Chondrocyte (in vitro differentiated cells): ENCODE measurements at places on chromosomes 7 and 10. TPM values are rescaled to one million over a fixed set of nuclear protein-coding genes. Genes with fewer than 3 reads are reported as not detected.

- peak overlapping the region; percentile 78 for H3K27ac ChIP-seq
- no peak overlapping the region for H3K4me3 ChIP-seq
- no peaks in the 10 kb centered on the region for H3K27me3 ChIP-seq
- peaks cover 34% of the 10 kb centered on the region for H3K4me1 ChIP-seq
Observed at GRCh38 chr7:15571301-15571878, 9.6 kb upstream of the AGMO start.

GRCh38 chr10:101308051-101308450 lies 45.9 kb upstream of the BTRC start:
- H3K36me3 ChIP-seq = no peaks in the 10 kb centered on the region
- no peaks in the 10 kb centered on the region for H3K4me1 ChIP-seq
- no peak overlapping the region for H3K27ac ChIP-seq
- DNase-seq = no peak
- H3K4me3 ChIP-seq = no peak overlapping the region
- H3K27me3 ChIP-seq = peaks cover 59% of the 10 kb centered on the region

Gene ARMC10
- total RNA-seq = 22.6 to 23.8 TPM (median 22.9 TPM) in 3 replicates

Gene KCND2
- 0.26 to 0.30 TPM in 2 of 3 replicates, not detected in the other for total RNA-seq

GRCh38 chr7:116786791-116787443 lies 75.5 kb upstream of the CAPZA2 start:
- no peaks in the 10 kb centered on the region for H3K27me3 ChIP-seq
- no peak overlapping the region for H3K4me3 ChIP-seq
- peaks cover 6% of the 10 kb centered on the region for H3K36me3 ChIP-seq
- peaks cover 12% of the 10 kb centered on the region for H3K4me1 ChIP-seq

Gene LIPM
- total RNA-seq = not detected in 3 replicates

Gene TAS2R39
- total RNA-seq = not detected in 3 replicates

Gene CRYGN
- not detected in 3 replicates for total RNA-seq

DNA sequence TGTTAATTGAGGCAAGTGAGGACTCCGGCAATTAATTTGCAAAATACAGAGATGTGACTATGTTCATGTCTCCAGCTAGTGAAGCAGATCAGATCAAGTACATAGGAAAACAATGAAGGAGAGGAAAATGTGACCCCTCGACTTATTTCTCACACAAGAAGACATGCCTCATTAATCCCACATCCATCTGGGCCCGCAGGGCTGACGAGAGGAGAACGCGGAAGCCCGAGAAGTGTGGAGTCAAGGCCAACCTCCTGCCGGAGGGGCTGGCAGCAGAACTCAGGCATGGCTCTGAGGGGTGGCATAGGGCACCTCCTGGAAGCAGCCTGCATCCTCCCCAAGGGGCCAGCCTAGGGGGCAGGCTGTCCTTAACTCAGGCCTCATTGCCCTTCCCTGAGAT lies 54.4 kb downstream of the ZNF503 start:
- H3K4me3 ChIP-seq = no peak overlapping the region
- DNase-seq = no peak
- no peak overlapping the region for H3K27ac ChIP-seq
- peaks cover 3% of the 10 kb centered on the region for H3K27me3 ChIP-seq

DNA sequence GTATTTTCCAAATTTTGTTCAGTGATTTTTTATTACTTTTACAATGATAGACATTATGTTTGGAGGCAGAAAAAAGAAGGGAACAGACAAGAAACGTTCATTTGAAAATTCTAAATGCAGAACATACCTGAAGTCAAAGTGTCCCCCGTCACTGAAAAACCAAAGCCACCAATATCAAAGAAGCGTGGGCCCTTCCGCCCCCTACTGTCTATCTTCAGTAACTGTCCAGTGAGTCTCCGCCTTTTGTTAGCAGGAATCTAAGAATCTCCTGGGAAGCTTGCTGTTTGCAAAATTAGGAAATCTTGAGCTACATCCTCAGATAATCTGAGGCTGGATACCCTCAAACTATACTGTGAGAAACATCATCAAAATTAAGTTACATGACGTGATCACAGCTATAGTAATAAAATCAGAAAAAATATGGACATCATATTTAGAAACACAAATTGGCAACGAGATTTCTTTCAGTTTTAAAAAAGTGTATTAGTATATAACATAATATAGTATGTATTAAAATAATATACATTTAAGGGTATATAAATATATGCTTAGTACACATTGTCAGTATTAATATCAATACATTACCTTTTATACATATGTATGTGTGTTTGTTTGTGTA lies 169.3 kb upstream of the AKR1E2 start:
- DNase-seq = no peak
- no peaks in the 10 kb centered on the region for H3K27me3 ChIP-seq
- peaks cover 31% of the 10 kb centered on the region for H3K4me1 ChIP-seq

GRCh38 chr10:129207297-129207696 lies 259.7 kb upstream of the MGMT start:
- no peak overlapping the region for H3K27ac ChIP-seq
- no peaks in the 10 kb centered on the region for H3K36me3 ChIP-seq
- no peak for DNase-seq
- no peak overlapping the region for H3K4me3 ChIP-seq

DNA sequence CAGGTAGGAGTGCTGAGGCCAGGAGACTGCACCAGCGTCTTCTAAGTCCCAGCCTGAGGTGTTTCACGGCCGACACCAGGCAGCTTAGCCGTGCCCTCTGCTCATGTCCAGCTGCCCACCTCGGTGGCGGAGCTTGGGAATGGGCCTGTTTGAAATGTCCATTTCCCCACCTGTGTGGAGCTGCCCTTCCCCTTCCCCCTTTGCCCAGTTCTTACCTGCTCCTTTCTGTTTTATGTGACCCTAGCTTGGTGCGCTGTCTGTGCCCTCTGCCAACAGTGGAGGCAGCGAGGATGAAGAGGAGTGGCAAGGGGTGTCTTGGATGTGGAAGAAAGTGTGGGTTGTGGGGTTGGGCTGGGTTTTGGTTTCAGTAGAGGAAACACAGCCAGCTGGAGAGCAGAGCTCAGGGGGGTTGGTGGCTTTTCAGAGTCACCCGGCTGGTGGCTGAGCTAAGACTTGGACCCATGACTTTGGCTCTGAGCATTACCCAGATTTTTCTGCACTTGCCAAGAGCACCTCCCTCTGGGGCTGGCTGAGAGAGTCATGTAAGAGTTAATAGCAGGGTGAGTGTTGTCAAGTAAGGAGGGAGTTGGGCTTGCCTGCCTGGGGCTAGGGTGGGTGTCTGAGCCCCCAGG lies 37.4 kb downstream of the GBX1 start:
- peak; percentile 59 for DNase-seq
- no peaks in the 10 kb centered on the region for H3K27me3 ChIP-seq
- peaks cover 2% of the 10 kb centered on the region for H3K4me1 ChIP-seq
- H3K36me3 ChIP-seq = peaks cover 18% of the 10 kb centered on the region
- H3K4me3 ChIP-seq = no peak overlapping the region

Gene OR2A12
- not detected in 3 replicates for total RNA-seq

Gene FOXK1
- total RNA-seq = 53.3 to 78.3 TPM (median 77.9 TPM) in 3 replicates

DNA sequence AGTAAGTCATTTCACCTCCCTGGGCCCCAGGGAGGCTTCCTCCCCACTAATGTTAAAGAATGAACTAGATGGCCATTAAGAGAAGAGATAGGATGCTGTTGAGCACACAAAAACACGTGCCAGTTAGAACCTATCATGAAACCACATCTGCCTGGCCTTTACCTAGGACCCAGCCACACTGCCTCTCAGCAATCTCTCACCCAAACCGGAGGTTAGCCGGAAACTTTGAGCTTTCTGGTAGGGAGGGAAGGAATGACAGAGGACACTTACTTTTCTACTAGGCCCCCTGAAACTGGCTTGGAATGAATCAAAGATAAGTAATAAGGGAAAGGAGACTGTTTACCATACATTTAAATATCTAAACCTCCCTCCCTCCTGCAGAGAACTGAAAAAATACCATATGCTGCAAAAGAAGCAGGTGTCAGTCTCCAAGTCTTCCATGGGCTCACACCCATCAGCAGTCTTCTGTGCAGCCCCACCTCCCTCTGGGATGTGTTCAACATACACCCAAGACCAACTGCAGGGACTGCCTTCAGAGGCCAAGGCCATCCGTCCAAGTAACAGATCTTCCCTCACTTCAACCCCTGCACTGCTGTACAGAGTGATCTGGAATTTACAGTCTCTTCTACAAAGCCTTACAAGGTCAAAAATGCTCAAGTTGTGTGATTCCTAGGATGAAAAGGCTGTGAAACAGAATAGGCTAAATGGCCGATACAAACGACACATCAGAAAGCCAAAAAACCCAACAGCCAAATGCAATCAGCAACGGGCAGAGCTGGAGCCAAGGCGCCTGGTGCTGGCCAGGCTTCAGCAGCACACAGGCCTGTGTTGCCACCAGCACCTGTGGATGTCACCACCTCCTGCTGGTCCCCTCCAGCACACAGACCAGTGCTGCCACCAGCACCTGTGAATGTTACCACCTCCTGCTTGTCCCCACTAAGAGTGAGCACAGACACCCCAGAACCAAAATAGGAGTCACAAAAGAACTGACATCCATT lies 42.4 kb downstream of the SORBS1 start:
- H3K36me3 ChIP-seq = no peaks in the 10 kb centered on the region
- no peak for DNase-seq
- no peak overlapping the region for H3K27ac ChIP-seq
- H3K4me1 ChIP-seq = peaks cover 27% of the 10 kb centered on the region

- H3K36me3 ChIP-seq = peaks cover under 1% of the 10 kb centered on the region
- H3K4me3 ChIP-seq = no peak overlapping the region
- H3K27ac ChIP-seq = no peak overlapping the region
Observed at GRCh38 chr10:125054669-125055268, 105.6 kb downstream of the CTBP2 start.

GRCh38 chr7:137343281-137343841 lies at the start of gene PTN:
Gene PTN (minus strand): TSS chr7:137343733. CDS start chr7:137254973, 88,760 bp downstream.
- H3K27ac ChIP-seq = peak within 1 kb of the TSS; percentile 34
- no peak for DNase-seq
- peaks cover 21% of the 10 kb centered on the region for H3K4me1 ChIP-seq

Gene HTR7
- total RNA-seq = 0.32 to 0.33 TPM in 2 of 3 replicates, not detected in the other

Gene EMX2
- total RNA-seq = 4.7 TPM in 1 of 3 replicates, not detected in the others

DNA sequence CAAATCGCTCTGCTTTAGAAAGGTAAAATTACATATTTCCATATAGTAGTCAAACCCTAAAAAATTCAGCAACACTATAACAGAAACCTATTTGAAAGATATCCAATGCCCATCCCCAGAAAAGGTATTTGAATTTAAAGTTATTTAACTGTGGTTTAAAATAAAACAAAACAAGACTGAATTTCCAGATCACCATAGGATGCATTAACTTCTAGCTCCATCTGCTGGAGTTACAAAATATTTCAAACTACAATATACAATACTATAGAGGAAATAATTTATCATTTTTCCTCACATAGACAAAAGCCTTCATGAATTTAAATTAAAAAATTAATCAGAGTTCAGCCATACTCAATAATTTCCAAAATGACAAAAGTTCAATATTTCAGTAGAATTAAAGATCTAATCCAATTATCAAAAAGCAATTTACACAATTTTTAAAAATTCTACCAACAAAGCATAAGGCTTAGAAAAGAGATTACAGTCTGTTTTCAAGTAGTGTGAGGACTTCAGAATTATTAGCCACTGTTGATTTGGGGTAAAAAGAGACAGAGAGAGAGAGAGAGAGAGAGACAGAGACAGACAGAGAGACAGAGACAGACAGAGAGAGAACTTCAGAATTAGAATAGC lies 75.9 kb downstream of the LMBR1 start:
- H3K36me3 ChIP-seq = peaks cover 5% of the 10 kb centered on the region
- peaks cover 3% of the 10 kb centered on the region for H3K4me1 ChIP-seq
- no peak for DNase-seq
- no peak overlapping the region for H3K27ac ChIP-seq
- no peaks in the 10 kb centered on the region for H3K27me3 ChIP-seq

GRCh38 chr10:115827231-115828009 lies 445.6 kb downstream of the GFRA1 start:
- no peak overlapping the region for H3K4me3 ChIP-seq
- DNase-seq = no peak
- H3K36me3 ChIP-seq = peaks cover 5% of the 10 kb centered on the region
- peaks cover 7% of the 10 kb centered on the region for H3K4me1 ChIP-seq
- H3K27me3 ChIP-seq = no peaks in the 10 kb centered on the region

GRCh38 chr10:119183664-119184412 lies 5.2 kb upstream of the PRDX3 start:
- H3K27ac ChIP-seq = no peak overlapping the region
- H3K36me3 ChIP-seq = no peaks in the 10 kb centered on the region
- H3K4me3 ChIP-seq = no peak overlapping the region
- peak; percentile 14 for DNase-seq

Gene RGR
- not detected in 3 replicates for total RNA-seq

GRCh38 chr10:103552856-103553742 lies 59.6 kb downstream of the NEURL1 start:
- no peaks in the 10 kb centered on the region for H3K36me3 ChIP-seq
- H3K27ac ChIP-seq = no peak overlapping the region
- peak; percentile 85 for DNase-seq
- H3K4me1 ChIP-seq = peaks cover 5% of the 10 kb centered on the region

Gene CUTC
- 14.4 to 19.1 TPM (median 14.5 TPM) in 3 replicates for total RNA-seq

Gene VPS50
- total RNA-seq = 16.7 to 24.7 TPM (median 17.4 TPM) in 3 replicates
